ENCODE measurements at places on chromosomes 11 and 22.

DNA sequence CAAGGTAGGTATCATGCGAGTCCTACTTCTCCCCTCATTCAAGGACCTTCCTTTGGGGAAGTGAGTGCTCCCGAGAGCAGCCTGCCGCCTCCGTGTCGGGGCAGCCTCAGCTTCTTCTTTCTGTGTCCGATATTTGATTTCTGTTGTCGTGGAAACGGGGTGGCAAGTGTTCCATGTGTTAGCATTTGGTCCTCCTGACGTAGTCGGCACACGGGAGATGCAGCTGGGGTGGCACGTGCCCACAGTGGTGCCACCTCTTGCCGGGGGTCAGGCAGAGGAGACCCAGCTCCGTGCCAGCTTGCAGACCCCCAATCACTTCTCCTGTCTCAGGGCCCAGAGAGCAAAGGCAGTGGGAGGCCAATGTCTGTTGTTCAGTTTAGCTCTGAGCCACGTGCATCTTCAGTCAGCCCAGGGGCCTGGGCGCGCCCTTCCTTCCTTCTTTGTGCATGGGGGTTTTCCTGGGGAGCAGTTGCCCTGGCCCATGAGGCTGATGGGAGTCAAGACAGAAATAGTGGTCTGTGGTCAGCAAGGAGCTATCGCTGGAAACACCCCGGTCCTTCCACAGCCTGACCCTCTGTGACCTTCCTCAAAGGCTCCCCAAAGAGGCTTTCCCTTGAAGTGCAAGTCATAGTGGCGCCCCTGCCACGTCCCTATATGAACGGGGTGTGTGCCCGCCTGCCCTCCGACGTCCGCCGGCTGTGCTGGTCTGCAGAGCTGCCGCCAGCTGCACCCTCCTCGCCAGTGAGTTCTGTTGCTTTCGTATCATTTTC is 44.5 kb downstream of the PARVB start:
- no peak for DNase-seq

DNA sequence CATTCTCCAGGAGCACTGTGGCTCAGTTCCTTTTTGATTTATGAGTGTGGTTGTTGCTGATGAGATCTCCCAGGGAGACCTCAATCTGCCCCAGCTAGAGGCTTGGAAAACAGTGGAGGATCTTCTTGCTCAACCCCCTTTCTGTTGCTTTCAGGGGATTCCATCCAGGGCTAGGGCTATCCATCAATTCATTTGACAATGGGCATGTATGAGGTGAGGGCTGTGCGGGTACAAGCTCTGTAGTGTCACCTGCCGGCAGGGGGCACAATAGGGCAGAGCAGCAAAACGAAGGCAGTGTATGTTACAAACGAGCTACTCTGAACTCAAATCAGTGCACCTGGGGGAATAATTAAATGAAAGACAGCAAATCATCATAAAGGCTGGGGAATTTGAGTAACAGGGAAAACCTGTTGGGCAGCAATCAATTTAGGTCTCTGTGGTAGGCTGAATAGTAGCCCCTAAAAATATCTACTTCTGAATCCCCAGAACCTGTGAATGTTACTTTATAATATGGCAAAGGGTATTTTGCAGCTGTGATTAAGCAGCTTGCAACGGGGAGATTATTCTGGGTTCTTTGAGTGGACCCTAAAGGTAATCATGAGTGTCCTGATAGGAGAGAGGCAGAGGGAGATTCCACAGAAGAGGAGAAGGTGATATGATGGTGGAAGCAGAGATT is 170.3 kb upstream of the ZBED5 start:
- peak; percentile 65 for DNase-seq

DNA sequence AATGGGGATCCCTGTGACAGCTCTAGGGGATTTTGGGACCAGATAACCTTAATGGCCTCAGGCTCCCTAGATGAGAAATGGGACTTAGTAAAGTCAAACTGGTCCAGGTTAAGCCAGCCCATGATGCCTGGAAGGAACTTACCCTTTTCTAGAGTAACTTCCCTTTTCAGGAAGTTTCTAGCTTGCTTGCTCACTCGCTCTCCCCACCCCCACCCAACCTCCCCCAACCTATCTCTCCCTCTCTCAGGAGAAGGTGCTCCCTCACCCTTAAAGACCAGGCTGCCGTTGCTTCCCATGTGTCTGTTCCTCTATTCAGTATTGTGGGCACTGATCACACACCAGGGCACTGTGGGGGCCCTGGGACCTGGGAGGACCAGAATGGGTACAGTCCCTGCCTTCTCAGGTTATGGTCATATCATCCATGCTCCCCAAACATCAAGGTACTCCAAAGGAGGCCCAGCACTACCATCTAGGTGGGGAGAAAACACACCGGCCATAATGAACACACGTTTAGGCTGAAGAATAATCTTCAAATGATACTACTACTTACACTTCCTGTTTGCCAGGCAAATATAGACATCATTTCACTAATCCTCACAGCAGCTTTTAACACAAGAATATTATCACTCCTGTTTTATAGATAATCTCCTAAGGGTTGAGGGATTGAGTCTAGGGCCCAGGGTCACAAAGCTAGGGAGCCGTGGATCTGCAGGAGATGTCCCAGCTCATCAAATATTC is 18.2 kb downstream of the KCNQ1OT1 start:
- DNase-seq, result no peak

- peak; percentile 1 for DNase-seq
Observed at GRCh38 chr22:21816787-21817496, 50.5 kb downstream of the MAPK1 start.

DNA sequence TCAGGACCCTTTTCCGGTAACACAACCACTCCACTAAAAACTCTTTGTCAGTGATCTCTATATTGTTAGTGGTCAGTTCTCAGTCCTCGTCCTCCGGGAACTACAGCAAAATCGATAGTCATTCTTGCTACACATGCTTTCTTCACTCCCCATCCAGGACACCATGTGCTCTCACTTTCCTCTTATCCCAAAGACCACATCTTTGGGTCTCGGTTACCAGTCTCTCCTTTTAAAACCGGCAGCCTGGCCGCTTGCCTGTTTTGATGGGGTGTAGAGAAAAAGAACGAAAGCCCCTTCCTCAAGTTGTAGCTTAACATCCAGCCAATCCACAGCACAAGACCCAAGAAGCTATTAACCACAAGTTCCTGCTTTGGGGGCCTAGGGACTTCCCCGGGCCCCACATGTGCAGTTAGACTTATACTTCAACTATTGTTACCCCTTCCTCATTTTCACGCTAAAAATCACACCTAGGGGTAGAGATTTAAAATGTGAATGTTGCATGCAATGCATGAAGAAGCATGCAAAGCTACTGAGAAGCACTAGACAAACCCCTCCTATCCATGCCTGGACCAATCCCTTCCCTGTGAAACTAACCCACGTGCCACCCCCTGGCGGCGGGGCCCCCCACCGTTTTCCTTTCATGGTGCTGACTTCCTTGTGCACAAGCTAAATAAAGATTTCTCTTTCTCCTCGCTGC is 1.5 kb upstream of the TOLLIP start:
- peak; percentile 42 for DNase-seq

GRCh38 chr11:78834886-78835285 is 260.2 kb upstream of the NARS2 start:
- DNase-seq, result no peak

DNA sequence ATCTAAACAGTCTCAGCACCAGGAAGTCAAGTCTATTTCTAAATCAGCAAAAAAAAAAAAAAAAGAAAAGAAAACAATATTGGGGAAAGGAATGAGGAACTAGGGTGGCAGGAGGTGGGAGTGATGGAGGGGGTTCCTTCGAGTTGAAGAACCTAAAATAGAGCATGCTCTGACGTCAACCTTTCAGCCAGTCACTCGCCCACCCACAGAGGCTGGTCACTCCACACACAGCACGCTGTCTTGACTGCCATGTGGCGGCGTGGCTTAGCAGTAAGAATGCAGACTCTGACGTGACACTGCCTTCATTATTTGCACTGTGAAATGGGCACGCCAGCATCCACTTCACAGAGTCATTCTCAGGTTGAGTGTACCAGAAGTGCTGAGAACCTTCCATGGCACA is 48.3 kb downstream of the LARGE1 start:
- no peak for DNase-seq

DNA sequence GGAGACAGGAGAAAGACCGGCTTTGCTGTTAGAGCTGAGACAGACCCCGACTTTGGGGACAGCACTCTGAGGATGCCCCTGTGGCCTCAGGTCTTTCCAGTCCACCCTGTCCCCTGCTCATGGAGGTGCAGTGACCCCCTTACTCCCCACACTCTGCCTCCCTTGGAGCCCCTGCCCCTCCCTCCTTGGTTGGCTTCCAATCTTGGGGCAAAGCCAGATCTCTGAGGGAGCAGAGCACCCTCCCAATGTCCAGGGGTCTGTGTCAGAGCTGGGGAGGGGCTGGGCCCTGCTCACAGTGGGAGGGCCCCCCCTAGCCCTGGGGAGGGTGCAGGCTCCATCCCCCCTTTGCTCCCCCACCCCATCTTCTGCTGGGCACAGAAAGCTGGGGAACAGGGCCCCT is 50.0 kb downstream of the IGLL1 start:
- DNase-seq, result no peak

DNA sequence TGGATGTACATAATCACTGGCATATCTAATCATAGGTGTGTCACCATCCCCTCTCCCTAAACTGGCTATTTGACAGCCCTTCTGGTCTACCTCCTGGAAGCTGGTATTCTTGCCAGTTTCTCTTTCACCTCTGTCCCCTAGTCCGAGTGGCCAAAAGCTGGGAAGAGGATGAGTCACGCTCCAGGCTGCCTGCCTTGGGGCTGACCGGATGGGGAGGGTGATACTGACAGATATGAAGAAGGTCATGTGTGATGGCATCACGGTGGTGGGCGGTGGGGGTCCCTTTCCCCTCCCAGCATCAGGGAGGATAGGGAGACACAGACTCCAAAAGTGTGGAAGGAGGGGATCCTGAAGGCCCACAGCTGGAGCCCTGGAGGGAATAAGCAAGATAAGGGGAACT is 4.8 kb downstream of the OAF start:
- DNase-seq, result no peak

- no peak for DNase-seq
Observed at GRCh38 chr11:9081153-9081552, 10.2 kb downstream of the SCUBE2 start.

DNA sequence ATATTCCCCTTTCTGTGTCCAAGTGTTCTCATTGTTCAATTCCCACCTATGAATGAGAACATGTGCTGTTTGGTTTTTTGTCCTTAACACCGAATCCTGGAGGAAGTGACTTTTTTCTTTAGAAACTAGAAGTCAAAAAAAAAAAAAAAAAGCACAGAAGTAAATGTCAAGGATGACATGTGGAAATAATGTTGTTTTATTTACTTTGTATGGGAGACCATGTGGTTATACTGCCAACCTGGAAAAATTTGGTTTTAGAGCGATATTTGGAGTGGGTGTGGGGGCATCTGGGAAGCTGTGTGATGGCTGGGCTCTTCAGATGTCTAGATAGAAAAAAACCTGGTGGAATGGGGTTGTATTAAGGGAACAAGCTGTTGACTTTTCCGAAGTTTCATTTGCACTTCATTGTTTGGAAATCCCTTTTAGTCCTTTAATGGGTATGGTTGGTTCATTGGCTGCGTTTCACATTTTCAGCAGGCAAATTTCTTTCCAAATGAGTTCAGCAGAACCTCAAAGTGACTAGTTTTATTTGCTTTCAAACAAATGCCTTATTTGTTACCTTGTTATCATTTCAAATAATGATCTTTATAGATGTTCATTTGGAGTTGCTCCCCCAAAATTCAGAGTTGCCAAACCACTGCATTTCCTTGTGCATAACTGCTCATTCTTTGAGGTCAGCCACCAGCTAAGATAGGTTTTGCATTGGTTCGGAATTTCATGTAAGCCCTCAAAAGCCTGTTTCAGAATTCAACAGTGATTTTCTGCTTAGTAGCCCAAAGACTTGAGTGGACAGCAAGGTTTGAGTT is 508.2 kb downstream of the METTL15 start:
- no peak for DNase-seq

DNA sequence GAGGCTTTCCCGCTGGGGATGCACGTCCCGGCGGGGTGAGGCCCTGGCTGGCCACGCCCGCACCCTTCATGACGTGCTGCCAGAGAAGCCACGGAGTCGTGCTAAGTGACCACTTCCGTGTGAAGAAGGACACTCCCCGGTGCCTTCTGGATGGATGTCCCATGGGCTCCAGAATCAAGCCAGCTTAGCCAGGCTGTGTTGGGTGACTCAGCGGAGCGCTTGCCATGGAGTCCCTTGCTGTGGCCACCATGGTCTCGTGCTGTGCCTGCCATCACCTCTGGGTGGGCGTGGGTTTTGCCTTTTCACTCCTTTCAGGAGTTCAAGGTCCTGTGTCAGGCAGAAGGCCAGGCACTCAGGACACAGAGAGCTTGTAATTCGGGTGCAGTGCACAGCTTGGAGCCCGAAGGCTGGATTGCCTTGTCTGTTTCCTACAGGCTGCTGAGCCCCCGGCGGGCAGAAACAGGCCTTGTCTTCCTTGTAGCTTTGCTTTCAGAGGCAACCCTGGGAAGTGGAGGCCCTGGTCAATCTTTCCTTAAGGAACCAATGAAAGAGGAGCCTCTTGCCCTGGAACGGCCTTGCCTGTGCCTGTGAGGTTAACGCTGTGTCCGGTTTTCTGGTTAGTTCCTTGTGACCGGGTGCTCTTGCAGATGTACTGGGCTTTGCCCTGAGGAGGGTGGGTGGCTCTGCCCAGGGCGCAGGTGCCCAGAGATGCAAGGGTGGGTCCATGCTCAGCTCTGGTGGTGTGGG is 268.6 kb downstream of the TBC1D22A start:
- DNase-seq, result no peak

- no peak for DNase-seq
Observed at GRCh38 chr11:31397239-31397834, 27.7 kb downstream of the DNAJC24 start.

DNA sequence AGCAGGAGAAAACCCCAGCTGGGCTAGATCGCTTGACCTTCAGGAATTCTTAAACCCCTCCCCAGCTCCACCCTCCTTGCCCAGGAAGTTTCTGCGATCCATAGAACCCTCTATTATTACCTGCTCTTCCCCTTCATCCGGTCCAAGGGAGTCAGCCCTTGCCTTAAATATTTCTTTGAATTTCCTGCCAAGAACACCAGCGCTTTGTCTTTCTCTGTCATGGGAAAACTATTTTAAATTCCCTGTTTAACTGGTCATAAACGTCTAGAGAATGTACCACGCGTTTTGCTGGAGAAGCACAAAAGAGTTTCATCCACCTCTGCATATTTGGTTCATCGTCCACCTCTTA is 496 bp upstream of the TRAF6 start:
- no peak for DNase-seq

- DNase-seq, result no peak
Observed at GRCh38 chr11:90913131-90913668, 690.4 kb upstream of the CHORDC1 start.

Measured in stimulated activated CD8-positive, alpha-beta memory T cell treated with anti-CD3 and anti-CD28 coated beads, Interleukin-2, amount 100 ng/mL, for 48 hours (primary cell).